Esophagus squamous epithelium (tissue), 5 donors: ENCODE measurements at places on chromosomes 6 and 20. TPM values are rescaled to one million over a fixed set of nuclear protein-coding genes. Genes with fewer than 3 reads are reported as not detected.

The COL9A3 gene
- total RNA-seq, result 2.3 TPM

The NHLRC1 gene
- total RNA-seq, result 1.8 TPM

GRCh38 chr6:25411316-25411950, 132.3 kb downstream of the CARMIL1 start:
- no peak for DNase-seq

DNA sequence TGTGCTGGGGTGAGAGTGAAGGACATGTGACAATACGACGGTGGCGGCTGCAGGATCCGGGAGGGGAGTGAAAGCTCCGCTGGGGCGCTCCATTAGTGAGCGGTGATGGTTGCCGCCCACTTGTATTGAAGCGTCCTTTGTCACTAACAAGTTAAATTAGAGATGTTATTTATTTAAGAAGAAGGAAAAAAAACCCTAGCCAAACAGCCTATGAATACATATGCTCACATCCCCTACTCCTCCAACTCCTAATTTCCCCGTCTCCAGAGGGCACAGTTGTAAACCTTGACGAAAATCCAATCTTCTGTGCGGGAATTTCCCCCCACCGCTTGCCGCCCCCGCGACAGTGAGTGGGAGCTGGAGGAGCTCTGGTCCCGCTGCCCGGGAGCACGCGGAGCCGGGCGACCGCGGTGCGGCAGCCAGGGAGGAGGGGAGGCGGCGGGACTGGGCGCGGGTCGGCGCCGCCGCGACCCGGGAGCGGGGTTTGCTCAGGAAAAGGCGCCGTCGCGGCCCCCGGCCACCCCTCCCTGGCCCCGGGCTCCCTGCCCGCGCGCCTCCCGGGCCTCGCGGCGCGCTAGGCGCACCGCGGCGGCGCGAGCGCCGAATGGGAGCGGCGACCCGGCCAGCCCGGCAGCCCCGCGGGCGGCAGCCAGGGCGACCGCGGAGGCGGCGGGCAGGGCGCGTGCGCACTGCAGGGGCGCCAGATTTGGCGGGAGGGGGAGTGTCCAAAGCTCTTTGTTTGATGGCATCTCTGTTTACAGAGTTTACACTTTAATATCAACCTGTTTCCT, at the start of gene MYB:
Gene MYB, plus strand, starts transcription at position 767 of the 791 bp plus-strand sequence. CDS start 206 bp downstream, outside the sequence.
- DNase-seq, result no peak

DNA sequence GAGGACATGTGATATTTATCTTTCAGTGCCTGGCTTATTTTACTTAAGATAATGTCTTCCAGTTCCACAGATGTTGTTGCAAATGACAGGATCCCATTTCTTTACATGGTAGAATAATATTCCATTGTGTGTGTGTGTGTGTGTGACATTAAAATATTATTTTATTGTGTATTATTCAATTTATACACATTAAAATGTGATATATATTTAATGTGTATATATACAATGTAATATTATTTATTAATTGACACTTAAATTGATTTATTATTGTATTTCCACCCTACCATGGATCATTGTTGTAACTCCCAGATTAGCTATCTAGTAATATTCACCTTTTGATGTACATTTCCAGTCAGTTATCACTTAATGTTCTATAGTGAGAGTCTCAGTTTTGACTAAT, 1422.5 kb upstream of the ADGRB3 start:
- DNase-seq, result no peak

DNA sequence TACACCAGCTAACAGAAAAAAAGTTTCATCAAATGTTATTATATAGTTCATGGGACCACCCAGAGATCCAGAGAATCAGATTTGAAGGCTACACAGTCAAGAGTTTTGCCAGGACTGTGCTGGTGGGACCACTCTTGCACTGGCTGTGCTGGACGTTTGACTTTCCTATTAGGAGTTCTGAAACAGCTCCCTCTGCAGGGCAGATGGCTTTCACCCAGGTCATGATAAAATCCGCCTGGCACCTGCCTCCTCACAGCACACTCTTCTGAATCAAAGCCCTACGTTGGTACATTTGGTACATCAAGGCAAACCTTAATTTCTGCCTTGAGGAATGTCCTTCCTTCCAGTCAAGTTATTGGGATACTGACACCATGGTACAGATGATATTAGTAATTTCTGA, 302.1 kb downstream of the ZNF217 start:
- no peak for DNase-seq

DNA sequence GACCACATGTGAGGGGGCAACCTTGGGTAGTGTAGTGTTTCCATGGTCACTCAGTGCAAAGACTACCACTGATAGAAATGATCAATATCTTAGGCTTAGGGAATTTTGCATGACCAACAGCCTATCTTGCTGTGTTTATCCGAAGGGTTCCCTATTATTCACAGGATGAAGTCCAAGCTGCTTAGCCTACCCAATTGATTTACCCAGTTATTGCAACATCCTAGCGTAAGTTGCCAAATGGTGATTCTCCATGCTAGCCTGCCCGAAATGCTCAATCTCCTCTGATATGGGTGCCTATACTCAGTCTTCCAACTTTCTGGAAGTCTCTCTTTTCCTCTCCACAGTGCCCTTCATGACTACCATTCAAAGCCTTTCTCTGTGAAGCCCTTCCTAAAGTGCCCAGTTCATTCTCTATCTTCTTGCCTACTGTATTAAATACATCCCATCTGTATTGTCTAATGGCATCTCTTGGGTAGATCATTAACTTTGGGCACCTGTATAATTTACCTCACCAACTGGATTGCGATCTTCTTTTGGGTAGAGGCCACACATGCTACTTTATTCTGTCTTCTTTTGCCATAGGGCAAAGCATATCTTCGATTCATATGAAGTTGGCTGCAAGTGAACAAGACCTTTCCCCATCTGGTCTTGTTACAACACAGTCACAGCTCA, 240.5 kb downstream of the CLIC5 start:
- no peak for DNase-seq

- no peak for DNase-seq
Measured at GRCh38 chr6:114277220-114277619, 65.6 kb downstream of the HS3ST5 start.

DNA sequence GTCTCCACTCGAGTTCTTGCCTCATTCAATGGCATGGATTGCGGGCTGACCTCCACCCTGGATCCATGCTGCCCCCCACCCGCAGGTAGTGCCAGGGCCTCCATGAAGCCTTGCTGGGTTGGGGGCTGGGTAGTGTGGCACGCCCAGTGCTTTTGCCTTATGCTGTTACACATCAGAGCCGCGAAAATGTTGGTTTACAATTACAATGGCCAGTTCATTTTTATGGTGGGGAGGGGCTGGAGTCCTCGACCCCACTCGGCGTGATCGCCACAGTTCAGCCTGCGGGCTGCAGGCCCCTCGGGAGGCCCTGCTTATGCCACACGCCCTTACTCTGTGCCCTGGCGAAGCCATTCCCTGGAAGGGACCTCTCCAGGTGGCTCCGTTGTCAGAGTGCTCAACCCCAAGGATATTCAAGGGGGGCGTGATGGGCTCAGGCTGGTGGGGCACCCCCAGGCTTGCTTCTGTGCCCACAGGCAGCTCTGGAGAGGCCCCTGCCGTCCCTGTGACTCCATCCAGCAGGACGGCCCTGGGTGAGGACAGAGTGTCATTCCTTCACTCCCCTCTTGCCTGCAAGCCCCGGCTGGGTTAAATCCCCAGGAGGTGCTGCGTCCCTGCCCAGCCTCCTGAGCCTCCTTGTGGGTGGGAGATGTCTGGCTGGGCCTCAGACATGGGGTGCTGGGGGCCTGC, 14.8 kb downstream of the ITPA start:
- no peak for DNase-seq

DNA sequence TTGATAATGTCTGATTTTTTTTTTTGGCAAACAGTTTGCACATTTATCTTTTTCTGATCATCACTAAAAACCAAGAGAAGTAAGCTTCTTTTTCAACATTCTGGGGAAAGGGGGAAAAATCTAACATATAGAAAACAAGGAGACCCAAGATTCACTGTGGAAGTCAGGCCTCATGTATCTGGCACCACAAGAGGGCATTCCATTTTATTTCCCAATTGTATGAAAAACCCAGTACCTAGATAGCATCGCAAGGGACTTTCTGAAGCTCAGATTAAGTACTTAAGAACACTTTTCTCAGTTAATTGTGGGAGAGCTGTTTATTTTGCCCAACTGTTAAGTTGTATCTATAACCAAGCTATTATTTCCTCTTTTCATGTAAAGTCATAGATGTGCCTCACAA, 152.9 kb downstream of the KLHL32 start:
- DNase-seq, result no peak

The KCNK15 gene
- 2.5 TPM for total RNA-seq

GRCh38 chr6:74971633-74972032, 234.2 kb downstream of the COL12A1 start:
- no peak for DNase-seq

DNA sequence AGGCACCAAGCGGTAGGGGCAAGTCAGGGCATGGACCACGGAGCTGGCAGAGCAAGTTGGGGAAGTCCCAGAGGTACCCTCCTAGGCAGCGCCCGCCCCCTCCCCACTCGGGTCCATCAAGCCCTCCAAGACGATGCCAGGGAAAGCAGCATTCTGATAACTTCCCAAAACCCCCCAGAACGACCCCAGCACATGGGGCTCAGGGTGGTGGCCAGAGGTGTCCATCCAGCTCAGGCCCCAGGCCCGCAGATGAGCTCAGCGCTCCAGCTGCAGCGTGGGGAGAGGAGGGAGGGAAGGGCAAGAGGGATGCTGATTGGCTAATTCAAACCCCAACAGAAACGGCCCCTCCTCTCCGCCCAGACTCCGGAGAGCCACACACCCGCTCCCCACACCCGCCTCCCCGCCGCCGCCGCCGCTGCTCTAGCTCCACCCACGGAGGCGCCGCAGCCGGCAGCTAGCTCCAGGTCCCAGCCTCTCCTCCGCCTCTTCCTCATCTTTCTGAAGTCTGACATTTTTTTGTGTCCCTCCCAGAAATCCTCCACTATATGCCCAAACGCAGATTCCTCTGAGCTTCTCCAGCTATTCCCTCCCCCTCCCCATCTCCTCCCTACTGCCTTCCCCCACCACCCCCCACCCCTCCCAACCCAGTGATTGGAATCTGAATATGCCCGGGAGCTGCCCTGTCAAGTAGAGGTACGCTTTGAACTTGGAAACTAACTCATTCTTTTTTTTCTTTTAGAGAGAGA, 40.3 kb upstream of the TLDC2 start:
- DNase-seq, result peak; percentile 44

DNA sequence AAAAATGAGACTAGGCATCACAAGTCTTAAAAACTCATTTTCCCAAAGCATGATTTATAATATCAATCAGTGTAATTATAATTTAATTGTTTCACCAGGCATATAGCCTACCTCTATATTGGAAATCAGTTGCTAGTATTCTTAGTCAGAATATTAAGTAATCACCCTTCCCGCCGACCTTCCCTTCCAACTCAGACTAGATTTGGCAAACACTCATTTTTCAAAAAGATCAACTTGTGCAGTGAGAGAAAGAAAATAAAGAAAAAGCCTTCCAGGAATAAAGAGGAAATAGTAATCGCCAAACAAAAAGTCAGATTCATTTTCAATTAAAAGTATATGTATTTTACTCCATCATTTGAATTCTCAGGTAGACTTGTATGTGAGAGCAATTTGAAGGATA, 1.9 kb upstream of the BMP5 start:
- DNase-seq, result no peak
